ENCODE measurements at places on chromosomes 3 and 15.

GRCh38 chr3:25143356-25144025 lies 284.6 kb upstream of the RARB start:
- no peak for DNase-seq

DNA sequence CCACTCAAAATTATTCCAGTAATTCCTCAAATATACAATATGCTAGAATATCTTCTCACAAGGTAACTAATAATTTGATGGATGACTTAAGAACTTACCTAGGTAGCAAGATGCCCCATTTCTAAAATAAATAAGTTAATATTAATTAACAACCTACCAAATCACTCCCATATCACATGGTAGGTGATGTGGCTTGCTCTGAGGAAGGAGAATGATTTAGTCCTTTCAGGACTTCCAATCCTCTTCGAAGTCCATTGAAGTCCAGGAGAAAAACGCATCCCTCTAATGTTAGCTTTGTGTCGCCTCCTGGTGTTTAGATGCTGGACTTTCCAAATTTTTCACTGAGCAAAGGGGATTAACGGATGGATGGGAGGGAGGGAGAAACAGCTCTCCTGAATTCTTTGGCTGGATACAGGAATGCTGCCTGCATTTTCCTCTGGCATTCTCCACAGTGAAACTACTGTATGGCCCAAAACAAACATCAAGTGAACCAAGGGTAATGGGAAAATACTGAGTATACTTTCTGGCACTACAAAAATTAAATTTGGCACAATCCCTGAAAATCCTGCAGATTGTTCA lies 58.6 kb downstream of the PRICKLE2 start:
- DNase-seq: no peak

DNA sequence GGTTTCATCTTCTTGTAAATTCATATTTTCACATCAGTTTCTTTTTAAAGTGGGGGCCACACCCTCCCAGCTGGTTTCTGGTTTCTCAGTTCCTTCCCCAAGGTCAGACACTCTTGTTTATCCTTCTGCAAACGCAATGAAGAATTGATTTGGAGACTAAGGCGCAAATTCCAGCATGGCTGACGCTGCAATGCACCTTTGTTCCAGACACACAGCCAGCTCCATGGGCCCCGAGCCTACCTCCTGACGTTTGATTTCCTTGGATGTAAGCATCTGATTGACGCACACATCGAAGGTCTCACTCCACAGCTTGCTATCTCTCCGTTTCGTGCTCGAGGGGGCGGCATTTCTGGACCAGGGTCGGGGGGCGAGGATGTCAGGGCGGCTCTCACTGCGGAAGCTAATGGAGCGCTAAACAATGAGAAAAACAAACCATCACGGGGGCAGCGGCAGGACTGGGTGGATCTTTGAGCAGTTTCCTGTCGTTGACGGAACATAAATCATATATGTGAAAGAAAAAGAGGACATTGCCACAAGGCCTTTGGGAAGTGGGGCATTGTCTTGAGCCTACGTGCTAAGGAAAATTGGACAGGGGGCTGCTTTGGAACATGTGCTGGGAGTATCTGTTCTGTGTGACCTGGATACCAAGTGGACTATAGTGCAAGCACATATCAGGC lies 46.9 kb downstream of the ARHGEF3 start:
- no peak for DNase-seq

GRCh38 chr15:87219650-87220615 lies 1036.6 kb downstream of the NTRK3 start:
- no peak for DNase-seq

Measured in neural crest cell (in vitro differentiated cells).